ENCODE measurements at places on chromosomes 2 and 18. TPM values are rescaled to one million over a fixed set of nuclear protein-coding genes. Genes with fewer than 3 reads are reported as not detected.

DNA sequence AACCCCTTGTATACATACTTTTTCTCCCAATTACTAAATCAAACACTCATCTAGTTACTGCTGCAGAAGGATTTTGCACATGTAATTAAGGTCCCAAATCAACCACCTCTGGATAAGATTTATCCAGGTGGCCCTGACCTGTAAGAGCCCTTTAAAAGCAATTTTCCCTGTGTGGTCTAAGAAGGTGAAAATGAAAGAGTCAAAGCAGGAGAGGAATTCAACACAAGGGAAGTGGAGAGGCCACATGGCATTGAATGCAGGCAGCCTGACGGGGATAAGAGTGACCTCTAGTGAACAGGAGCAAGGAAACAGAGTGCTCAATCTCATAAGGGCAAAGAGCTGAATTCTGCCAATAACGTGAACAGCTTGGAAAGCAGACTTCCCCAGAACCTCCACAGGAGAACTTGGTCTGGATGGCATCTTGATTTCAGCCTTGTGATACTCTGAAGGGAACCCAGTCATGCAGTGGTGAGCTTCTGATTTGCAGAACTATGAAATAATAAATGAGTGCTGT is 27.2 kb downstream of the PPP3R1 start:
- H3K36me3 ChIP-seq: no peaks in the 10 kb centered on the region
- H3K27ac ChIP-seq: peak overlapping the region; percentile 23
- no peaks in the 10 kb centered on the region for H3K27me3 ChIP-seq
- no peaks in the 10 kb centered on the region for H3K4me1 ChIP-seq

DNA sequence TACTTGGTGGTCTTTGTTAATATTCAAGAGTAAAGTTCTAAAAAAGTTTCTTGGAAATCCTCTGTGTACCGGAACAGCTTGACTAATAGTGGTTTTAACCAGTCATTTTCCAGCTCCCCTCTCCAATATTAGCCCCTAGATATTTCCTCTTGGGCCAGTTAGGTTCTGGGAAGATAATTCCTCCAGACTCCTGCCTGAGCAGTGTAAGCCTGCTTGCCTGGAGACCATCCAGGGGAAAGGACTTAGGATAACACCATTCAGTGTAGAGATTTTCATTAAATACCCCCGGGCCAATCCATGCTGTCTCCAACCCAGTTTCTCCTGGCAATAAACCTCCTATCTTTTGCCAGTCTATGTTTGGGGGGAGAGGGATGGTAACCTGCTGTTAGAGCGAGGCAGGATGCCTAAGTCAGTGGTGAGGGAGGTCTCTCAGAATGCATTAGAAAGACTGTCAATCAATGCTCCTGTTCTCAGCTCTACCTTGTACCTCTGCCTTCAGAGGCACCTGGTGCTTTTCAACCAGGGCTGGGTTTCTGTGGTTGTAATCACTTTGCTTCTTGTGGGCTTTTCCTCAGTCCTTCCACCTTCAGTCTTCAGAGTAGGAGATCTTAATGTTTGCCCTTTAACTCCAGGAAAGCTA is 186.4 kb downstream of the RNF152 start:
- H3K4me3 ChIP-seq: no peak overlapping the region
- no peak overlapping the region for H3K27ac ChIP-seq
- DNase-seq: no peak

GRCh38 chr2:233464056-233464455 is 102.5 kb downstream of the USP40 start:
- no peaks in the 10 kb centered on the region for H3K27me3 ChIP-seq
- H3K4me1 ChIP-seq: no peaks in the 10 kb centered on the region

Gene GPR55
- 0.44 TPM for total RNA-seq

GRCh38 chr18:25281556-25281955 is 70.4 kb downstream of the ZNF521 start:
- no peaks in the 10 kb centered on the region for H3K27me3 ChIP-seq
- H3K4me1 ChIP-seq: no peaks in the 10 kb centered on the region
- no peak for DNase-seq
- no peak overlapping the region for H3K4me3 ChIP-seq

- no peaks in the 10 kb centered on the region for H3K4me1 ChIP-seq
- H3K27ac ChIP-seq: no peak overlapping the region
- H3K27me3 ChIP-seq: no peaks in the 10 kb centered on the region
- no peaks in the 10 kb centered on the region for H3K36me3 ChIP-seq
- DNase-seq: no peak
- H3K4me3 ChIP-seq: no peak overlapping the region
Observed at GRCh38 chr2:71592181-71592711, 138.9 kb downstream of the DYSF start.

- no peak for DNase-seq
- no peak overlapping the region for H3K27ac ChIP-seq
- peaks cover 20% of the 10 kb centered on the region for H3K27me3 ChIP-seq
- no peaks in the 10 kb centered on the region for H3K4me1 ChIP-seq
- no peak overlapping the region for H3K4me3 ChIP-seq
Observed at GRCh38 chr2:86785456-86785855, 5.3 kb downstream of the CD8A start.

DNA sequence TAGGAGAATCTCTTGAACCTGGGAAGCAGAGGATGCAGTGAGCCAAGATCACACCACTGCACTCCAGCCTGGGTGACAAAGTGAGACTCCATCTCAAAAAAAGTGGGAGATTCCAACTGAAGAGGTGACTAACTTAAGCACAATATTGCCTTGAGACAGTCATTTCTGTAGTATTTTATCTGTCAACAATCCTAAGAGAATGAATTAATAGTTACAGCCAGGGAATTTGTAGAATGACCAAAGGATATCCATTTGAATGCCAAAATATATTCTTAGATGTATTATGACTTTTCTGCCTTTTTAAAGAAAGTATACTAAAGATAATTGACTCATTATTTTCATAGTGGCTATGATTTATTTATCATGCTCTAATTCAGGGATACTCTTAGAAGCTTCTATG is 40.7 kb upstream of the CCDC150 start:
- no peaks in the 10 kb centered on the region for H3K36me3 ChIP-seq
- H3K4me3 ChIP-seq: no peak overlapping the region
- no peak for DNase-seq
- no peaks in the 10 kb centered on the region for H3K27me3 ChIP-seq
